ENCODE measurements at places on chromosomes 4 and X.
A peak's percentile ranks its signal among the peaks of the same experiment; 100 is the strongest.

DNA sequence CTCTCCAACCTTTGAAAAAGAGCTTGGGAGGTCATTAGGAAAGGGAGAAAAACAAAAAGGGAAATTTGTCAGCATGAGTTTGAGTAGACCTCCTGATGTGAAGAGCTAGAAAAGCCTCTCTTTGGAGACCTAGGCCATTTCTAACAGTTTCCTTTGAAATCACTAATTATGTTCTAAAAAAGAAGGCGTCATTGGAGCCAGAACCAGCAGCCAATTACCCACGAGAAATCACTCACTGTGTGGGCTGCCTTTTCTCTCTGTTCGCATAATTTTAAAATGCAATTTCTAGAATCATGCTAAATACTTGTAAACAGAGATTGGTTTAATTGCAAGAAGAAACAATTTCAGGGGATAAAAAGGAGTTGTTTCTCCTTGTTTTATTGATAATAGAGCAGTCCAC, 246.3 kb upstream of the GATB start:
- DNase-seq: no peak

DNA sequence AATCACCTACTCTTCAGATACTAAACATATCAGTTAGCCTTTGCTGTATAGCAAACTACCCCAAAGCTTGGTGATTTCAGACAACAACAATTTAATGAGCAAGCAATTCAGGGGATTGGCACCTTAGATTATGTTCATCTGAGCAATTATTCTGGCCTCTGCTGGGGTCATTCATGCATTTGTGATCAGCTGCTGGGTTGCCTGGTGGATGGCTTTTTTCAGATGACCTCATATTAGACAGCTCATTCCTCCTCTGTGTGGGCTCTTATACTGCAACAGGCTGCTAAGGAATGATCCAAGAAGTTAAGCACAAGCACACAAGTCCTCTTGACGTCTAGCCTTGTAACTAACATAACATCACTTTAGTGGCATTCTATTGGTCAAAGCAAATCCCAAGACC, 153.0 kb upstream of the PPP1R2C start:
- DNase-seq: no peak

DNA sequence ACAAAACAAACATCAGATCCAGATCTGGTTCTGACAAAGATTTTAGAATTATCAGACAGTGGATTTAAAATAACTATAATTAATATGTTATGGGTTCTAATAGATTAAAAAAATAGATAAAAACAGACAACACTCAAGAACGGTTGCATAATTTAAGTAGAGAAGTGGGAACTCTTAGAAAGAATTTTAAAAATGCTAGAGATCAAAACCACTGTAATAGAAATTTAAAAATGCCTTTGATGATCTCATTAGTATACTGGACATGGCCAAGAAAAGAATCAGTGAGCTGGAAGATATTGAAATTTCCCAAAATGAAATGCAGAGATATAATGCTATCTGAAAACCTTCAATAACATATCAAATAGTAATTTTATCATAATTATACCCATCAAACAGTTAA, 28.3 kb upstream of the DYNLT3 start:
- no peak for DNase-seq

GRCh38 chr4:55612341-55612740, 20.3 kb upstream of the PDCL2 start:
- no peak for DNase-seq

DNA sequence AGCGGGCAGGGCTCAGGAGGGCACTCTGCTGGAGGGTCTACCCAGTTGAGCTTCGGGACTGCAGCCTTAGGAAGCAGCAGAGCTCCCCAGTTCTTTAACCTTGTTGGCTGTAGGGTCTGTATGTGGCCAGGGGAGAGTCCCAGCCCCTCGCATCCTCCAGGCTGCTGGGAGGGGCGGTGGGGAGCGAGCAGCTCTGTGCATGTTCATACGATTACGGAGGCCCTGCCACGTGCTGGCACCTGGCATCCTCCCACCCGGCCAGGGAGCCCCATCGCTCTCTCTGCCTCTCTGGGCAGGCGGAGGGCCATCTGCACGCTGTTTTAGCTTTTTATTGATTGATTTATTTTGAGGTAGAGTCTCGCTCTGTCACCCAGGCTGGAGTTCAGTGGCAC, 21.2 kb downstream of the NSG1 start:
- no peak for DNase-seq

DNA sequence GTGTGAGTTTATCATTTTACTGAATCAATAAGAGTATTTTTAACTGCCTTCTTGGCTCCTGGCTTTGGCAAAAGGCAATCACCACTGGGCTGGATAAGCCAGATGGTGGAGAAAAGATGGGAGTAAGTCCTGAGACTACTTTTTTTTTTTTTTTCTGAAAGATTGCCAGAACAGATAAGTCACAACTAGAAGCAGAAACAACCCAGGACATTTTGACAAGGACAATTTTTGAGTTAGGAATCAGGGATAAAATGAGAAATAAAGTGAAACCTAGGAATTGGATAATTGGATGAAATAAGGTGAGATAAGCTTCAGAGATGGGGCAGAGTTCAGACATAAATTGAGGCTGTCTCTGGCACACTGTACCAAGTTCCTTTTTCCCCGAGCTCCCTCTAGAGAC, 471.0 kb downstream of the KLHL13 start:
- peak; percentile 2 for DNase-seq

DNA sequence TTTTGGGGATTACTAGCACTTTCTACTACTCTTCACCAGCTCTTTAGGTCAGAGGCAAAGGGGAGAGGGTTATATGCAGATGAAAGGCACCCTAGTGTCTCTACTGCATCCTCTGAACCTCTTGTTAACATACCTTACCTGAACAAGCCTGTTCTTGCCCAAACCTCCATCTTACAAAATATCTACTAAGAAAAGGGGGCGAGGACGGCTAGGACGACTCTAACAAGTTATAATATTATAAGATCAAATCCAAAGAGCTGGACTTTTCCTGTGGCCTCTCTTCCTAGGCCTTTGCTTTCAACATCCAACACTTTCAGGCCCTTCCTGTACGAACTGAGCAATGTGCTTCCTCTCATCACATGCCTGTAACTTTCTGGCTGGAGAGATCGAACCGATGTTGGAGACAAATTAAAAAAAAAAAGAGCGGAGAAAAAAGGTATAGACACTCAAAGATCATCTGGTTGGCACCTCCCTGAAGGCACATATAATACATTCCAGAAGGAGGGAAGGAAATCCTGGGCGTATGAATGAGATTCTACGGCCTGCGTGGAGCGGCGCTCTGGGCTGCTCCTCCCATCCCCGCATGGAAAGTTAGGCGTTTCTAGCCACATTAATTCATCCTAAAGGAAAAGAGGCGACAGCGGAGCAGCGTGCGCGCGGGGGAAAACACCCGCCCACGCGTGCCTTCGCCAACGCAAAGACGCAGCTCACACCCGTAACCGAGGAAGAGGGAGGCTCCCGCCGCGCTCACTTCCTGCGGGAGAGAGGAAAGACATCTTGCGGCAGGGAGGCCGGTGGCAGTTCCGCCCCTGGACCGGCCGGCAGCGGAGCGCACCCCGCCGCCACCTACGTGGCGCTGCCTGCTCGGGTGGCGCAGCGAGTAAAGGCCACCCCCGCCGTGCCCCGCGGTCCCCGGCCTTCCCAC, 808 bp downstream of the PRDM5 start:
- DNase-seq: peak; percentile 62

DNA sequence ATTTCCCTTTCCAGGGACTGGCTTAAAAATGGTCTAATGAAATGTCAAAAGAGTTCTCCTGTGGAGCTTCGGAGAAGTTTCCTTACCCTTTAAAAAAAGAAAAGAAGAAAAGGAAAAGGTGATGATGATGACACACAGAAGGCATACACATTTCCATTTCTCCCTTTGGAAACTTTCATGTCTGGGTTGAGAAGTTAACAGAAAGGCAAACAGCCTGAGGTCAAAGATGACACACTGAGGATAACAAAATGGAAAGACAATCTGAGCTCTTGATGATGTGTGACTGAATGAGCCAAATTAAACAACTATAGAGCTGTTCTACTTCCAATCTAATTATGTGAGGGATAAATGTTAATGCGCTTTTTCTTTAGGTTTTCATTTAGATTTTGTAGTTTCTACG, 32.2 kb downstream of the NFXL1 start:
- no peak for DNase-seq

GRCh38 chr4:78065508-78066192, 8.5 kb downstream of the FRAS1 start:
- no peak for DNase-seq

DNA sequence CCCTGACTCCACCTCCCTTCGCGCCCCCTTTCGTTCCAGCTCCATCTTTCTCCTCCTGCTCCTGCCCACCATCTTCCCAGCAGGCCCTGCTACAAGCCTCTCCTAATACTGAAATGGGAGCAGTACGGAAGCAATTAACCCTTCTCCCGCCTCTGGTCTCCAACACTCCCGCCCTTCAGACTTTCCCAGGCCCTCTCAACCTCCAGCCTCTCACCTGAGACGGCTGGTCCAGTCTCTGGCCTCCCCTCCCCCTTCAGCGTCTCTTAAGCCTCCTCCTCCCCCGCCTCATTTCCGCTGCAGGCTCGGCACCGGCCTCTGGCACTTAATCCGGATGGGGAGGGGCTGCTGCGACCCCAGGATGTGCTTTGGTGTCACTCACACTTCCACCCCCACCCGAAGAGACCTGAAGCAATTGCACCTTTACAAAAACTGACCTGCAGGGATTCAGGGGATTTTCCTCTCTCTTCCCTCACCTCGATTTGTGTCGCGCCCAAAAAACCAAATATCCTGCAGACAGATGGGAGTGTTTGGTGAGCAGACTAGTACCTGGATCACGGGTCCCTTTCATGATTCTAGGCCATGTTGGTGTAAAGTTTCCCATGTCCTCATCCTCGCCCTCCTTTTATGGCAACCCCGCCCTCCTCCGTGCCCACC, 657 bp downstream of the TCEAL8 start:
- DNase-seq: peak; percentile 12

DNA sequence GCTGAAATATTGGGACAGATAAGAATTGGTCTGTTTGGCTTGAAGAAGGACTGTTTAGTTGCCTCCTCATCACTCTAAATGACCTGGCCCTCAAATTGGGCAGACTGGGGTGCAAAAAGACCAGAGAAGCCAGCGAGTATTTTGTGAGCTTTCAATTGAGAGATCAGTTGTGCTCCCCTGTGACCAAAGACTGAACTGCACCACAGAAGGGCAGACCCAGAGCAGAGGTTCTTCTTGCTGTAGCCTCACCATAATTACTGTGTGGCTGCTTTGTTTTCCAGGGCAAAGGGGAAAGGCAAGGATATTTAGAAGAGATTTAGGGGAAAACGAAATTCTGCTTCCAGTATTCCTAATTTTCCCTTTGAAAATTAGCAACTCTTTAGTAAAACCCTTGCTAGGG, 104.0 kb upstream of the MBNL3 start:
- peak; percentile 11 for DNase-seq

GRCh38 chrX:147875866-147876596, 35.7 kb upstream of the FMR1 start:
- DNase-seq: peak; percentile 90

DNA sequence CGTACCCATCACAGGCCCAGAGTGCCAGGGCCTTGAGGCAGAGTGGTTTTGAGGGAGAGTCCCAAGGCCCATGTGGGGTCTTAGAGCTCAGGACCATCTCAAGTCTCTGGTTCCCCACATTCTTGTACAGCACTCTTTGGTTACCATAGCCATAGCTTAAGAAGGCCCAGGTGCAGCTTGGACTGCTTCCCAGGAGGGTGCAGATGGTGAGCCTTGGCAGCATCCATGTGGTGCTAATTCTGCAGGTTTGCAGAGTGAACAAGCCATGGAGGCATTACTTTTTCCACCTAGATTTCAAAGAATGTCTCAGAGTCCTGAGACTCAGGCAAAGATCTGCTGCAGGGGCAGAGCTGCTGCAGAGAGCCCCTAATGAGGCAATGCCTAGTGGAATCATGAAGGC, 171.7 kb downstream of the STK32B start:
- DNase-seq: no peak

- no peak for DNase-seq
Measured at GRCh38 chr4:65893271-65893670, 223.0 kb upstream of the EPHA5 start.

DNA sequence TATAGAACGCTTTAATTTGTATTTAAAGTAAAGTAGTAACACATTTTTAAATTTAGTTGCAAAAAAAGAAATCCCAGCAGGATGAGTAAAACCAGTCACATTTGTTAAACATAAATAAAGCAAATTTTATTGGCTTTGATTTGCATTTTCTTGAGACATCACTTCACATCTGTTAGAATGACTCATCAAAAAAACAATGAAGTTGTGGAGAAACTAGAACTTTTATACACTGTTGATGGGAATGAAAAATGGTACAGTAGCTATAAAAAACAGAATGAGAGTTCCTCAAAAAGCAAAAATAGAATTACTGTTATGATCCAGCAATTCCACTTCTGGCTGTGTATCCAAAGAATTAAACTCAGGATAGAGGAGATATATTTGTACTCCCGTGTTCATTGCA, 454.0 kb upstream of the KLHL4 start:
- DNase-seq: no peak

GRCh38 chr4:151688003-151688784, 72.6 kb downstream of the GATB start:
- no peak for DNase-seq

DNA sequence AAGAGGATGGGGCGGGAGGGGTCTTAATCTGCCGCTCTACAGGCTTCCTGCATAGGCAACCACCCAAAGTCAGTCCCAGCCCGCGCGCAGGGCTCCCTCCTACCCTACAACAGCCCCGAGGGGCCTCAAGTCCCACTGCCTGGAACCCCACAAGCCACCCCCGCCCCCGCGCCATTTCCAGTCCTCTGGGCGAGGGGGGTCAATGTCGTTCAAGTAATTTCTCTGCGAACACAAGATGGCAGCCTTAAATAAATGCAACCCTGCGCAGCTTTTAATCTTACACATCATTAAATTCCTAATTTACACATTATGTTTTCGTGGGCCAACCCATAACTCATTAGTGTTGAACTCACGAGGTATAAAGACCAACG, 92.9 kb downstream of the BCOR start:
- DNase-seq: no peak

DNA sequence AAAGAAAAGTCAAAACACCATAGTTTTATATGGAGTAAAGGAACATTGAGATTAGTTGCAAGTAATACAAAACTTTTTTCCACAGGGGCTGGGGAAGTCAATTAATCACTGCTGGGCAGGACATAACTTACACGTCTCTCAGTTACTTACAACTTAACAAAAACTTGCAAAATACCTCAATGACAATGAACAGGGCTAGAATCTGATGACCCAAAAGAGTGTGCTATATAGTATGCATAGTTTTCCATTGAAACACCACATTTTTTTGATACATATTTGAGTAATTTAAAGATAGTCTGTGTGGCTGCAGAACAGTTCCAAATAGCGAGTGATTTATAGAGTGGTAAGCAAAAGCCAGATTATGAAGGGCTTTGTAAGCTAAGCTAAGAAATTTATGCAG, 172.3 kb upstream of the TRPC5 start:
- no peak for DNase-seq

- DNase-seq: no peak
Measured at GRCh38 chr4:7384003-7384928, 50.5 kb downstream of the PSAPL1 start.

DNA sequence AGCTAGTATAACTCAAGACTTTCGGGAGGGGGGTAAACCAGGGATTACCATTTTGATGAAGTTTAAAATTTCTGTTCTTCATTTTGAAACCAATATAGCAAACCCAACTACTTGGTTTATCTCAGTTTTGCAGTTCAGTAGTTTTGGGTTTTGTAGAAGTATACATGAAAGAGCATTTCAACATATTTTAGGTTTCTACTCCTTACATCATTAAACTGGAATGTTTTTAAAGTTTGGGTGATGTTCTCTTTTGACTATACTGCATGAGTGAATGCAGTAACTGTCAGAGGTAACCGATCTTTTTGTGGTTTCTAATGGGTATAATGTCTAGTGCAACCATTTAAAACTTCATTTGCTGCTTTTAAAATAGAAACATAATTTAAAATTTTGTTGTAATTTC, 248.3 kb upstream of the MAD2L1 start:
- no peak for DNase-seq
